CD14-positive monocyte (primary cell): ENCODE measurements at places on chromosomes 3 and 15.
A peak's percentile ranks its signal among the peaks of the same experiment; 100 is the strongest.

- no peak for DNase-seq
Observed at GRCh38 chr3:170480111-170480510, 61.4 kb downstream of the CLDN11 start.

DNA sequence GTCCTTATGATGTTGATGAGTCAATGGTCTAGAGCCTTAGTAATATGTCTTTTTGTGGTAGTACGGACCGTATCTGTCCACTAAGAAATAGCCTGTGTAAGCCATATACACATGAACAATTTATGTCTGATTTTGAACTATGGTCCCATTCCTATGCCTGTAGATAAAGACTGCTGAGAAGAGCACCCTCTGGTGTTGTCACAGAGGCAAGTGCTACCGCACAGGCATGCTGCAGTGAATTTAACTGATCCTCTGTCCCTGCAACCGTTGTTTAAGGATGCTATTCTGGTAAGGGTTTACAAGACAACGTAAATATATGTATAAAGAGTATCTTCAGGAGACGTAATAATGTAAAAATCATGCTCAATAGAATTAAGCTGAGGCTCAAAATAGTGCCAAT is 170.7 kb downstream of the UBE3A start:
- no peak for DNase-seq

DNA sequence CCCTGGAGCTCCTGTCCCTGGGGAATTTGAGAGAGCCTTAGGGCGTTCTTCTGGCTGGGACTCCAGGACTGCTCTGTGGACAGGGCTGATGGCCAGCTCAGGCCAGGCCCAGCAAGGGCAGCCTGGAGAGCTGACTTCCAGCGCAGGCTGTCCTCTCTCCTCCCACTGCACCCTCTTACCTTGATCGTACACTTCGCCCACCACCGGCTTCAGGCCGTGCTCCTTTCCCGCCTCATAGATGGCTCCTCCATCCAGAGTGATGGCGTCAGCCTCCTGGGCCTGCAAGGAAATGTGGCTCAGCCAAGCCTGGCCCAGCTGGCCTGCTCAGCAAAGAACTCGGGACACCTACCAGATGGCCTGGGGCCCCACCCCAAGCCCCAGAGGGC is 3.1 kb downstream of the MELTF start:
- DNase-seq: peak; percentile 3

DNA sequence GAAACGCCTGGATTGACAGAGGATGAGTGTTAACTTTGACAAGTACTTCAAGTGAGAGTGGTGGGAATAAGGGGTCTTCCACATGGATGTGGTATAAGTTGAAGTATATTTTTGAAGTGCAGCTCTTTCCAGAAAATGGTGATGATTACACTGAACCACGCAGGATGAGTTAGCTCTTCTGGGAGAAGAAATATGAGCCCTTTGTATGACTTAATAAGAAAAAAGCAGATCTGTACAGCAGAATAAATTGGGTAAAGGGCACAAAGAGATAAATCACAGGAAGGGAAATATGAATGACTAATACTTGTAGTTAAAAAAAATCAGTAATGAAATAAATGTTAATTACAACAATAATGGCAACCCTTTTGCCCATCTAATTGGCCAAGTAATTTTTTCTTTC is 1.3 kb downstream of the CCR3 start:
- no peak for DNase-seq

GRCh38 chr3:67526246-67526645 is 128.2 kb downstream of the SUCLG2 start:
- DNase-seq: no peak

DNA sequence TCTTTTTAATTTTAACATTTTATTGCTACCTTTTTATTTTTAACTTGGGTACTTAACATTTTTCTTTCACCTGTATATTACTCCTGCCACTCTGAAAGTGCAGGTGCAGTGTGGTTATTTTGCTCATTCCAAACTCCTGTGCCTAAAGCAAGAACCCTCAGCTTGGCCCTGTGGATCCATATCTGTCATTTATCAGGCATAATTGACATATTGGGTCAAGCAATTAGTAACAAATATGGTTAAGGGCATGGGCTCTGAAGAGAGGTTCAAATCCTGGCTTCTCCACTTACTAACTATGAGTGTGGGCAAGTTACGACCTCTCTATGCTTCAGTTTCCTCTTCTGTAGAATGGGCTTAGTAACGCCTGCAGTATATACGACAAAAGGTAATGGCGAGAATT is 9.8 kb upstream of the VPS8 start:
- DNase-seq: no peak

- DNase-seq: no peak
Observed at GRCh38 chr15:81013396-81013929, 12.7 kb downstream of the TLNRD1 start.
